ENCODE measurements at places on chromosomes 4 and X. TPM values are rescaled to one million over a fixed set of nuclear protein-coding genes. Genes with fewer than 3 reads are reported as not detected.

GRCh38 chr4:177401658-177402273 lies 40.5 kb downstream of the AGA start:
- DNase-seq: no peak

DNA sequence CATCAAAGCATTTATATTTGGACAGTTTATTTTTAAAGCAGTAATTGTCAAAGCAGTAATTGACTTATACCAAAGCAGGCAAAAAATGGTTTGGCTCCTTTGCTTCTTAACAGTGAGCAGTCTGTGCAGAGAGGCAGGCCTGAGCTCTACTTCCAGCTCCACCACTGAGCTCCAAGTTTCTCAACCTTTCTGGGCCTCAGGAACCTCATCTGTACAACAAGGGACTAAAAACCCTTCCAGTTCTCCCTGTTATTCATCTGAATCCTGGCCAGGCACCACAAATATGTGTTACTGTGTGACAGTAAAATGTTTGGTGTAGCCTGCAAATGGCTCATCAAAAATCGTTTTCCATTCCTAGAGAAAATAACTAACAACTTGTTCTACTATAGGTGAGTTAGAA lies 88.7 kb upstream of the TTC29 start:
- DNase-seq: peak; percentile 46

DNA sequence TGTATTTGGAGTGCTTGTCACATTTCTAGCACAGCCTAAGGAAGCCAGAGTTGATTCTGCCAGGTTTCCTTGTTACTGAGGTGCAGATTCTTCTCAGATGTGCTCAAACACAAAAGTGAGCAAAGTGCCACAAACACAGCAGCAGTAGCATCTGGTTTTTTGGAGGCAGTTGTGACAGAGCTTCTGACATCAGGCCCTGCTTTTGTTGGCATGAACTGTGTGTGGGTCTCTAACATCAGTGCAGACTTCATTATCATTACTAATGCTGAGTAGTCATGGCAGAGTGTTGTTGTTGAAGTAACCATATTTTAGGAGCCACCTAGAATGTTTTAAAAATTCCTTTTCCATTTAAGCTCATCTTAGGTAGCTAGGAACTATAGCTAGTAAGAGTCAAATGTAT lies 656.6 kb downstream of the ANKRD50 start:
- no peak for DNase-seq

The SYNPO2 gene
- total RNA-seq: 69.7 TPM

- no peak for DNase-seq
Observed at GRCh38 chr4:16120720-16121119, 36.9 kb upstream of the PROM1 start.

GRCh38 chr4:66000510-66001117 lies 330.3 kb upstream of the EPHA5 start:
- peak; percentile 12 for DNase-seq

- DNase-seq: no peak
Observed at GRCh38 chrX:122115604-122116003, 1068.2 kb downstream of the GLUD2 start.

DNA sequence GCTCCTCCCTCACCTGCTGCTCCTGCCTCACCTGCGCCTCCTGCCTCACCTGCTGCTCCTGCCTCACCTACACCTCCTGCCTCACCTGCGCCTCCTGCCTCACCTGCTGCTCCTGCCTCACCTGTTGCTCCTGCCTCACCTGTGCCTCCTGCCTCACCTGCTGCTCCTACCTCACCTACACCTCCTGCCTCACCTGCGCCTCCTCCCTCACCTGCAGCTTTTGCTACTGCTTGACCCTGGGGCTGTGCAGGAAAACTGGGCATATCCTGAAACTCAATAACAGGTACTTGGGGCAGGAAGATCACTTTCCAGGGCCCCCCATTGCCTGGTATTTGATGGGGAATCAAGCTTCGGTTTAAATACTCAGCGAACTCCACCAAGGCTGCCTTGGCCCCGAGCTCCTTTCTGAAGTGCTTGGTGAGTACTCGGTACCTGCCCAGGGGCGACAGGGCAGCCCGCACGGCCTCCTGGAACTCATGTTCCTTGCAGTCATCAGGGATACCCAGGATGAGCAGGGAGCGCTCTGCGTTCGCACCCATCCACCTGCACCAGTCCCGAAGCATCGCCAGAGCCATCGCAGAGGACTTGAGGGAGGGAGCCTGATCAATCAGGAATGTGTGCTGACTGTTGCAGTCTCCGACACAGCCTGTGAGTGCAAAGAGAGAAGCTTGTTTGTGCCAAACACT lies 2.7 kb downstream of the PNMA6E start:
- no peak for DNase-seq

The MAGEA12 gene
- total RNA-seq: not detected

- DNase-seq: no peak
Observed at GRCh38 chr4:22235698-22236097, 280.2 kb downstream of the ADGRA3 start.

The SORCS2 gene
- total RNA-seq: 0.52 TPM

The CLDN34 gene
- not detected for total RNA-seq

The TEC gene
- total RNA-seq: 6.8 TPM
